ENCODE measurements at places on chromosomes 6 and 20. TPM values are rescaled to one million over a fixed set of nuclear protein-coding genes. Genes with fewer than 3 reads are reported as not detected.

STMN3 gene
- 102 TPM for total RNA-seq

KIF6 gene
- not detected for total RNA-seq

IYD gene
- not detected for total RNA-seq

WFDC9 gene
- not detected for total RNA-seq

SNAI1 gene
- 0.82 TPM for total RNA-seq

PLN gene
- total RNA-seq = not detected

PNPLA1 gene
- not detected for total RNA-seq

AARS2 gene
- 24.1 TPM for total RNA-seq

CCN2 gene
- total RNA-seq = 0.41 TPM

RNF182 gene
- total RNA-seq = not detected

GLP1R gene
- not detected for total RNA-seq

WFDC13 gene
- not detected for total RNA-seq

WFDC10B gene
- total RNA-seq = not detected

AVP gene
- total RNA-seq = not detected

UNC93A gene
- total RNA-seq = not detected

PPP1R14C gene
- not detected for total RNA-seq

BIRC7 gene
- total RNA-seq = not detected

ATF6B gene
- total RNA-seq = 141 TPM

PXDC1 gene
- 0.16 TPM for total RNA-seq

TPX2 gene
- 0.22 TPM for total RNA-seq

CUL9 gene
- 110 TPM for total RNA-seq

SRSF6 gene
- total RNA-seq = 241 TPM

SLA2 gene
- 34.4 TPM for total RNA-seq

TUBE1 gene
- total RNA-seq = 42.3 TPM

RALGAPA2 gene
- 32.0 TPM for total RNA-seq

SOBP gene
- total RNA-seq = 1.4 TPM

SLC22A2 gene
- not detected for total RNA-seq

DEF6 gene
- 268 TPM for total RNA-seq

KCNK16 gene
- not detected for total RNA-seq

SRMS gene
- total RNA-seq = not detected

MCHR2 gene
- total RNA-seq = not detected

SLX4IP gene
- 6.3 TPM for total RNA-seq

MYLK2 gene
- total RNA-seq = not detected

C6orf58 gene
- not detected for total RNA-seq

PAX1 gene
- not detected for total RNA-seq

TNFRSF6B gene
- total RNA-seq = 1.1 TPM

LSM14B gene
- 53.5 TPM for total RNA-seq

GJA1 gene
- total RNA-seq = not detected

Data from naive thymus-derived CD8-positive, alpha-beta T cell (primary cell).